ENCODE measurements at places on chromosomes 2 and 18.

- DNase-seq, result no peak
Observed at GRCh38 chr2:68809324-68810240, 61.6 kb downstream of the BMP10 start.

GRCh38 chr2:145931781-145932395 is 1412.0 kb upstream of the ZEB2 start:
- DNase-seq, result no peak

- DNase-seq, result no peak
Observed at GRCh38 chr18:48713309-48713708, 174.5 kb downstream of the CTIF start.

- DNase-seq, result no peak
Observed at GRCh38 chr18:13268158-13269012, 49.8 kb downstream of the LDLRAD4 start.

DNA sequence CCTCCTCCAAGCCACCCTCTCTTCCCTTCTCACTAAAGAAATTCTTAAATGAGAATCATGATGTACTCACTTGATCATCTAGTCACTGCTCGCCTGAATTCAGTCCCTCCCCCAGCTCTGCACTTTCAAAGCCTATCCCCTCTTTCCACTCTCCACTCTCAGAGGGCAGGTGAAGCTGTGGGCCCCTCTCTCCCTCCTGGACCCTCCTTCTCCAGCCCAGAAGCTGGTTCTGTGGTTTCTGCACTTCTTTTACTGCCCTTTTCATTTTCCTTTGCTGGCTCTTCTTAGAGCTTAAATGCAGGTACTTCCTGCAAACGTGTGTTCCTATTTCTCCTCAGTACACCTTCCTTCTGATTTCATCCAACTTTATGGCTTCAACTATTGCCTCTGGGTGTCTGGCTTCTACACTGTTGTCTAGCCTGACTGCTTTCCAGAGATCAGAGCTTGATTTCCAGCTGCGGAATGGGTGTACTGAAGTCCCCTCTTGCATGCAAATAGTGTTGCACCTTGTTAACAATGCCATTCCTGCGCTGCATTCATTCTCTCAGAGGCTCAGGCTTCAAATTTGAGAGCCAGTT is 15.3 kb upstream of the TXNDC2 start:
- DNase-seq, result no peak

GRCh38 chr2:166593403-166593802 is 99.4 kb upstream of the SCN7A start:
- DNase-seq, result no peak

GRCh38 chr2:133418021-133418420 is 150.2 kb downstream of the NCKAP5 start:
- no peak for DNase-seq

DNA sequence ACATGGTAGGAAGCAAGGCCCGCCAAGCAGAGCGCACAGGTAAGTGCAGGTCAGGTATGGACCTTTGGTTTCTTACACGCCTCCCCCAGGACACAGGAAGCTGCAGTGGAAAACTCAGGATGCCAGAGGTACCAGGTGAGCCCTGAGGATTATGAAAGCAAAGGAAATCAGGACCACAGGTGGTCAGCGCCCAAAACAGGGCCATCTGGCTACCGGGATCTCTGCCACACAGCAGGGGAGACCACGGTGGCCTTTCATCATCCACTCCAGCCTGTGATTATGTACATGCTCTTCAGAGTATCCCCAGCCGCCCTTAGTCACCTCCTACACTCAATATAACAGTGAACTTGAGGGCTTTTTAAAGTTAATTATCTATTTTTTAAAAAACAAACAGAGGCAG is 125.5 kb upstream of the EPC2 start:
- no peak for DNase-seq

DNA sequence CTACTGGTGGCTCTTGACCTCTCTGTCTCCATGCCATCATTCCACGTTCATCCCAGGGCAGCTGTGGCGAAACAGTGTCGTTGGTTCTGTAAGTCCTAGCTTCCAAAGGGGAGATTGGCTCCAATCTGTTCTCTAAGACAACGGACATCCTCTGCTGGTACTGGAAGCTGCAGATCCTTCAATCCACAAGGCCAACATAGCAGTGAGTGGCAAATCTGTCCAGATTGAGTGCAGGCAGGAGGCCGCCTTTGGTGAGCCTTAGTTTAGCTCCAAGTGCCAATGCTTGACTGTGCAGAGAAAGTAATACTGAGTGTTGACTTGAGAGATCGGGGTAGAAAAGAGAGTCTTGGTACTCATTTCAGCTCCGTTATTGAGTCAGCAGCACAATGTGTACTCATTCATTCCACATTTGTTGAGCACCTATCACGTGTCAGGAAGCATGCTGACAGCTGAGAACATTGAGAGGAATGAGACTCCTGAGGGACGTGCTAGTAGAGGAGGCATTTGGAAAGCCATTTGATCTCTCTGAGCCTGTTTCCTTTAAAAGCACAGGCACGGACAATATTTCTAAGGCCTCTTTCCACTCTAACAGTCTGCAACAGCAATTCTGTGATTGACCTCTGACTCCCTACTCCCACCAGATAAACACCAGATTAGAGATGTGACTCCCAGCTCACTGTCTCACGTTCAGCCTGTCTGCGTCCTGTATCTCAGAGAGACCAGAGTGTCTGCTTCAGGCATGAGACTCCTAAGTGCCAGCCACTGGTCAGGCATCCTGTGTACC is 306.0 kb downstream of the CLIP4 start:
- no peak for DNase-seq

DNA sequence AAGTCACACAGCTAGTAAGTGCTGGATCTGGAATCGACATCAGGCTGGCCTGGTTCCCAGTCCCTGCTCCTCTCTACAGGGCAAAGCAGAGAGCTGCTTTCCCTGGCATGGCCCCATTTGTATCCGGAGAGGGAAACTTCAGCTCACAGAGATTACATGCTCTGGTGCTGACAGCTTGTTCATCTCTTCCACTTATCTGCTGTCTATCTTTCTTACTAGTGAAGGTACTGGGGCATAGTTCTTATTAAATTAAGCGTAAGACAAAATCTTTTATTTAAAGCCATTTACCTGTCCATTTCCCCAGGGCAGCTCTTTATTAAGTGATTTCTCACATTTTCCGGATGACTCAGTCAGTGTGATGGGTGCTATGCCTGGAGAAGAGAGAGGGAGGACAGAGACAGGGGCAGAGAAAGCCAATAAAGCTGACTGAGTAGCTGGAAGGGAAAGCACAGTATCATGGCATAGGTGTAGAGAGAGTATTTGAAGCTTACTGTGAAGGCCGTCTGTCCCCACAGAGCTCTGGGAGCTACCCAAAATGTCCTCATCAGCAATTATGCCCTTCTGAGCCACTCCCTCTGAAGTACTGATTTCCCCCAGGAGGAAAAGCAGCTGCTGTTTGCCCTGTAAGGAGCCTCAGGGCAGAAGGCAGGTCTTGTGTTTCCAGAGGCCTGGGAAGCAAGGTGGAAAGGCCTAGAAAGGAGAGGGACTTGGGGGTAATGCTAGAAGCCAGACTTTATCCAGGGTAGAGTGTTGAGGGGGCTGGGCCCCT is 44.1 kb upstream of the EPAS1 start:
- no peak for DNase-seq

- DNase-seq, result no peak
Observed at GRCh38 chr2:172877826-172878225, 142.2 kb downstream of the RAPGEF4 start.

DNA sequence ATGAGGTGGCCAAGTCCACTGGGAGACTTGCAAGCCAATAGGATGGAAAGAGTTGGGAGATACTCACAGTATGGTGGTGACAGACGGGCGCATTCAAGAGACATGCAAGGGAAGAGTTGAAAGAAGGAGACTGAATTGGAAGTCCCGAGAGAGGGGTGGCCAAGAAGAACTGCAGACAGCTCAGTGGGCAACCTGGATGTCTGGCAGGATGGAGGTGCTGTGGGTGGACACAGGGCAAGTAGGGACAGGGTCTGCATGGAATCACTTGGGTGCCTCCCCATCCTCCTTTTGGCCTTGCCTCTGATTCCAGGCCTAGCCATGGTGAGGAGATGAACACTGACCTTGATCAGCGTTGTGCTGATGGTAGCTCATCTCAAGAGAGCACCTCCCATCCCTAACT is 235.7 kb upstream of the COPS8 start:
- DNase-seq, result no peak

DNA sequence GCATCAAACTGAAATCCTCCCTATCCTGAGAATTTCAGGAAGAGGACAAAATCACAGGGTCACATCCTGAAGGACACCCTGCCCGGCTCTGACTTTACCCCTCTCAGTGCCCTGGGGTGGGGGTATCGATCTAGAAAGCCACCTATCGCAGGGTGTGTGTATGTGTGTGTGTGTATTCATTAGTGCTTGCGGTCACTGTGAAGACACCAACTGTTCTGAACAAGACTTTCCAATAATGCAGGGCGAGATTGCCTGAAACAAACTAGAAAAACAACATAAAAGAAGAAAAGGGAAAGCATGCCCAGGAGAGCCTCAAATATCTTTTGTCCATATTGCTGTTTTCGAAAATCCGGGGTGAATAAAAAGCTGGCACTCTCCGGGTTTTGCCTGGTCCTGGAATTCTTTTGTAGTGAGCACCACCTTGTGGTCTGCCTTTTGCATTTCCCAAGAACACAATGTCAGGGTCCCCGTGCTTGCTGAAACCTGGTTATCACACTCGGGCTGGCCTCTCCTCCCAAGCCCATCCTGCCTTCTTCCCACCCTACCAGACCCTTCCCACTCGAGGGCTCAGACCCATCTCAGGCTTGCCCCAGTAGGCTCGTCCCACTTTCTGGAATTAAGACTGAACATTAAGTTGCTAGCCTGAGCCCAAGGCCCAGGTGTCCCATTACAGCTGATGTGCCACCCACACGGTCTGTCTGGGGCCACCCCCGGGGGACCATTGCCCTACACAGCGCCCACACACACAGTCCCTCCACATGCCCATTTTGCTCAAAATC is 25.0 kb upstream of the COPS8 start:
- no peak for DNase-seq

DNA sequence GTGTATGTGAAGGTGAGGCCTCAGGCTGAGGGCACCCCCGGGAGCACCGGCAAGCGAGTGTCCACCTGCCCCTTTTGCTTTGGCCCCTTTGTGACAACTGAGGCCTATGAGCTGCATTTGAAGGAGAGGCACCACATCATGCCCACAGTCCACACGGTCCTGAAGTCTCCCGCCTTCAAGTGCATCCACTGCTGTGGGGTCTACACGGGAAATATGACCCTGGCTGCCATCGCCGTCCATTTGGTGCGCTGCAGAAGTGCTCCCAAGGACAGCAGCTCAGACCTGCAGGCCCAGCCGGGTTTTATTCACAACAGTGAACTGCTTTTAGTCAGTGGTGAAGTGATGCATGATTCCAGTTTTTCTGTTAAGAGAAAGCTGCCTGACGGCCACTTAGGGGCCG is 28.9 kb downstream of the ADNP2 start:
- DNase-seq, result no peak

DNA sequence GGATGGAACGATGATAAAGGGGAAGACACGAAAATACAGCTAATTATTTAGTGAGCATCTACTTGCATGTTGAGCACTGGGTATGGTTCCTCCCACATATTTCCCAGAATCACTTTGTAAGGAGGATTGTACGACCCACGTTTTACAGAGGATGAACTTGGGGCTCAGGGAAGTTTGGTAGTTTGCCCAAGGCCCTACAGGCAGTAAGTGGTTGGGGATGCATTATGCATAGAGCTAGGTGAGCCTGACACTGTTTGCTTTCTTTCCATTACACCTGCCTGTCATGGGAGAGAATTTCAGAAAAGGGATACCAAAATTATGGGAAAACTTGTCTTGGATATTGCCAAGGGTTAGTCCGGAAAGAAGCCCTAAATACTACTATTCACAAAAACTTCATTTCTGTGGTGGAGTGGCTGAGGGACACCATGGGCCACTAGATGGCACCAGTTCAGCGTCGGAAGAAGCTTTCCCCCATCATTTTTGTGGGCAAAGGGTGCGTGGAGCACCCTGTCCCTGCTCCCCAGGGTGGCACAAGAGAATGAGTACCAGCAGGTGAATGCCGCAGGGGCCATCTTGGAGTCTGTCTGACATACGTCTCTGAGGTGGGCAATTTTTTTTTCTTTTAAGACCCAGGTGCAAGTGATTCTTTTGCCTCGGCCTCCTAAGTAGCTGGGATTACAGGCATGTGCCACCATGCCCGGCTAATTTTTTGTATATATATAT is 23.5 kb upstream of the C18orf32 start:
- DNase-seq, result peak; percentile 20

GRCh38 chr2:133324150-133324561 is 244.1 kb downstream of the NCKAP5 start:
- DNase-seq, result no peak

DNA sequence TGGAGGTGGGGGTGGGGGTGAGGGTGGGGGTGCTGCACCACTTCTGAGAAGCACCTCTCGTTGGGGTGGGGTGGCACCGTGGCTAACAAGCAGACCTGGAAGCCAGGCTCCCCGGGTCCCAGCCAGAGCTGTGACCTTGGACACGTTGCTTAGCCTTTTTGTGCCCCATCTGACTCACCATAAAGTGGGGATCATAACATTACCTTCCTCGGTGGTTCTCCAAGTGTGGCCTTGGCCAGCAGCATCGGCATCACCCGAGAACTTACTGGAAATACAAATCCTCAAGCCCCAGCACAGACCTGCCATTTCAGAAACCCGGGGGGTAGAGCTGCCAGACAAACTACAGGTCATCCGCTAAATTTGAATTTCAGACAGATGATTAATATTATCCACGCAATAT is 58.7 kb upstream of the SLC66A3 start:
- DNase-seq, result no peak

GRCh38 chr18:8176554-8176953 is 432.7 kb upstream of the RAB12 start:
- no peak for DNase-seq

- DNase-seq, result no peak
Observed at GRCh38 chr2:98669675-98670074, 61.3 kb downstream of the MGAT4A start.

- DNase-seq, result no peak
Observed at GRCh38 chr2:28377195-28377816, 15.4 kb upstream of the FOSL2 start.

- DNase-seq, result no peak
Observed at GRCh38 chr2:222756362-222756831, 84.9 kb downstream of the MOGAT1 start.

DNA sequence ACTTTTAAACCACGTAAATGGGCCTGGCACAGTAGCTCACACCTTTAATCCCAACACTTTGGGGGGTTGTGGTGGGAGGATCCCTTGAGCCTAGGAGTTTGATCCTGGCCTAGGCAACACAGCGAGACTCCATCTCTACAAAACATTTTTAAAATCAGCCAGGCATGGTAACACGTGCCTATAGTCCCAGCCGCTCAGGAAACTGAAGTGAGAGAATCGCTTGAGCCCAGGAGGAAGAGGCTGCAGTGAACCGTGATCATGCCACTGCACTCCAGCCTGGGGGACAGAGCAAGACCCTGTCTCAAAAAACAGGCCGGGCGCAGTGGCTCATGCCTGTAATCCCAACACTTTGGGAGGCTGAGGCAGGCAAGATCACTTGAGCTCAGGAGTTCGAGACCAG is 12.2 kb downstream of the ROCK1 start:
- DNase-seq, result no peak
